ENCODE measurements at places on chromosomes 2 and 18.

DNA sequence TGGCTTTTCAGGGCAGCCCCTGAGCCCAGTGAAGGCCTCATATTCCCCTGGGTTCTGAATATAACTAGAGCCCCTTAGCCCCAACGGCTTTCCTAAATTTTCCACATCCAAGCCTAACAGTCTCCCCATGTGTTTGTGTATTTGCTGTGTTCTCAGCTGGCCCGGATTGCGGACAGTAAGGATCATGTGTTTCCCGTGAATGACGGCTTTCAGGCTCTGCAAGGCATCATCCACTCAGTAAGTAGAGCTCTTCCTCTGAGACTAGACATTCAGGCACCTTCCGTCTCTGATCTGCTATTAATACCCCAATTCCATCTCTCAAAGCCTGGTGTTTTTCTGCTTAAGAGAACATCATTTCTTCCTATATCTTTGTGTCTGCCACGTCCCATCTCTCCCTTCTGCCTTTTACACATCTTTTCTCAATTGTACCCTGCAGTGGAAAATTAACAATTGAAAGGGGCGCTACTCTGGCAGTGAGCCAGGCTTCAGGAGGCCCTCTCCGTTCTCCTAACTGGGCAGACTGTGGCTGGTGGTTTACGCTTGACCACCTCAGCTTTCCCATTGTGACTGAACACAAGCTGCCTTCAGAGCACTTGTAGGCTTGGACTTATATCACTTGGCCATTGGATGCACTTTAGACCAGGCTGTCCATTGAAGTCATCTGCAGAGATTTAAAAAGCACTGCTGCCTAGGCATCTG lies 64.4 kb downstream of the ANTXR1 start:
- DNase-seq: no peak

- DNase-seq: no peak
These were observed 57.4 kb upstream of the MSH2 start for GRCh38 chr2:47345590-47345924.

DNA sequence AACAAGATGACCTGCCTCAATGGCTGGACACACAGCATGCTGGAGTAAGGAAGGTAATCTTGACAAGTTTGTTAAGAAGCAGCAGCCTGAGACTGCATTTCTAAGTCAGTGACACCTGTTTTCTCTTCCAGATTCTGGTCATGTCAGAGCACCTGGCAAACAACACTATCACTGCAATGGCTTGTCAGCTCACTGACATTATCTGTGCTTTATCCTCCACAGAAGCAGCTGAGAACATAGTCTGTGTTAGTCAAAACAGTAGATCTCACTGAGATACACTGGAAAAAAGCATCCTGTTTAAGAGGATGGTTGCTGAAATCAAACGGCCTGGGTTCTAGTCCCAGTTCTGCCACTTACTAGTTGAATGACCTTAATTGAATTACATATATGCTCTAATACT lies 355.2 kb downstream of the RIT2 start:
- DNase-seq: no peak

DNA sequence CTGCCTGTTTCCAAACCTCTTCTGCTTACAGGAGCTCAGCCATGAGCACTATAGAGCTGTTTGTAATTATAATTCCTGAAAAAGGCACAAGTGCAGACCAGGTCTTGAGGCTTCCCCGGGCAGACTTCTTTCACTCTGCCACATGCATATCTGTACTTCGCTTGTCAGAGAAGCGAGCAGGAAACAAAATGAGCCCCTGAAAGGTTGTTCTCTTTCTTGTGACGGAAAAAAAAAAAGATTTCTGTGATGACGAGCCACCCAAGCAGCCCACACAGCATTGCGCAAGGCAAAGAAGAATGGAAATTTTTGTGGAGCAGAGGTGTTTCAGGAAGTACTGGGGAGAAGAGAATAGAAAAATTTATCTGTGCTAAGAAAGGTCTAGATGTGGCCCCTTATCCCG lies 54.0 kb upstream of the LINC00305 start:
- no peak for DNase-seq

DNA sequence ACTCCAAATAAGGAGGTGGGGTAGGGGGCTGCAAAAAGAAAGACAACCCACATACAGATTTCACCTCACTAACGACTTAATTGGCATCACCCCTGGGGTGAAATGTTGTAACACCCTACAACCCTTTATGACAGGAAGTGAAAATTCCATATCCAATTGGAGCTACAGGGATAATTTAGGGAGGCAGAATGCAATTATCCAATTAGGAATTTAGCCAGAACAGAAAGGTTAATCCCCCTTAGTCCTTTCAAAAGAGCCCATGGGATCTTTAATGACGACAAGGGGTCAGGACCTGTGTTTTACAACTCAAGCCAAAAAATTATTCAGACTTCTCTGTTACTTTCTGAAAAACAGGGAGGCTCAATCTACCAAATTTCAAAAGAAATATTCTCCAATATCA lies 1027.1 kb downstream of the TMEM182 start:
- DNase-seq: no peak

- no peak for DNase-seq
These were observed 23.8 kb downstream of the RTTN start for GRCh38 chr18:70181725-70182124.

Measured in stimulated activated naive CD4-positive, alpha-beta T cell treated with Interleukin-2 at 50 U/mL for 16 hours (primary cell).